ENCODE measurements at places on chromosomes 2 and 18.
A peak's percentile ranks its signal among the peaks of the same experiment; 100 is the strongest.

DNA sequence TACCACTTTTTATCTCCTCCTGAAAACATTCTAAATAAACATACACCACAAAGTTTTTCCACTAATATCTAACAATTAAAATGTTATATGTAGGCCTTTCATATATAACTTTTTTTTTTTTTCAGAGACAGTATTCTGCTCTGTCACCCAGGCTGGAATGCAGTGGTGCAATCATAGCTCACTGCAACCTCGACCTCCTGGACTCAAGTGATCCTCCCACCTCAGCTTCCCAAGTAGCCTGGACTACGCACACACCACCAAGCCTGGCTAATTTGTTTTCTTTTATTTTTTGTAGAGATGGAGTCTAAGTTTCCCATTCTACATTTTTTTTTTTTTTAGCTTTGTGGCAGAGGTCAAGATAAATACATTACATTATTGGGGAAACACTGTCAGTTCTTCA lies 1612.6 kb upstream of the NXPH2 start:
- DNase-seq, result peak; percentile 19

GRCh38 chr2:73970850-73971471 lies 13.7 kb upstream of the TET3 start:
- peak; percentile 44 for DNase-seq

GRCh38 chr2:143939626-143940330 lies 580.1 kb downstream of the ZEB2 start:
- DNase-seq, result peak; percentile 34

DNA sequence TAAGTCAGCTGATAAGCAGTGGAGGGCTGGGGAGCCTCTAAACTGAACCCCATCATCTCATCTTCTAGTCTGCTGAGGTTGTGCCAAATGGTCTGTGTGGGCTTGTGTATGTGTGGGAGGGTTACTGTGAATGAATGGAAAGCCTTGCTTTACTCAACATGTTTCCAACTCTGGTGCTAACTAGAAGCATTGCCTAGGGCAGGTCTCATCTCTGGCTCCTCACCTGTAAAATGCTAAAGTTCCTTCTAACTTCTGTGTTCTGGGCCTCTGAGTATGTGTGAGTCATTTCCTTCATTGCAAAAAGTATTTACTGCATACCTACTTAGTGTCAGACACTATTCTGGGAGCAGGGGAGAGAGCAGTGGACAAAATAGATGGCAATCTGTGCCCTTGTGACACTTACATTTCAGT lies 1.3 kb downstream of the LIPG start:
- DNase-seq, result peak; percentile 26

DNA sequence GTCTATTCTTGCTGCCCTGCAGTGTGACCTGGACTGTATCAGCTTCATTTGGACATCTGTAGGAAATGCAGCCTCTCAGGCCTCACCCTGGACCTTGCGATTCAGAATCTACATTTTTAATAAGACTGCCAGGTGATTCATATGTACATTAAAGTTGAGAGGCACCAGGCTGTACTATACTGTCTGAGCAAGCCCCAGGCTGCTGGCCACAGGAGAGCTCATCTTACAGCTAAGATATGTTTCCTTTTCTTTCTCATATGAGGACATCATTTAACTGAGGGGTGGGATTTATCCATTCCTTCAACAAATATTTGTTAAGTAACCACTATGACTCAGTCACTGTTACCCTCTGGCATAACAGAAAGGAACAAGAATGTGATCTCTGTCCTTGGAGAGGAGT lies 78.2 kb upstream of the GCFC2 start:
- no peak for DNase-seq

DNA sequence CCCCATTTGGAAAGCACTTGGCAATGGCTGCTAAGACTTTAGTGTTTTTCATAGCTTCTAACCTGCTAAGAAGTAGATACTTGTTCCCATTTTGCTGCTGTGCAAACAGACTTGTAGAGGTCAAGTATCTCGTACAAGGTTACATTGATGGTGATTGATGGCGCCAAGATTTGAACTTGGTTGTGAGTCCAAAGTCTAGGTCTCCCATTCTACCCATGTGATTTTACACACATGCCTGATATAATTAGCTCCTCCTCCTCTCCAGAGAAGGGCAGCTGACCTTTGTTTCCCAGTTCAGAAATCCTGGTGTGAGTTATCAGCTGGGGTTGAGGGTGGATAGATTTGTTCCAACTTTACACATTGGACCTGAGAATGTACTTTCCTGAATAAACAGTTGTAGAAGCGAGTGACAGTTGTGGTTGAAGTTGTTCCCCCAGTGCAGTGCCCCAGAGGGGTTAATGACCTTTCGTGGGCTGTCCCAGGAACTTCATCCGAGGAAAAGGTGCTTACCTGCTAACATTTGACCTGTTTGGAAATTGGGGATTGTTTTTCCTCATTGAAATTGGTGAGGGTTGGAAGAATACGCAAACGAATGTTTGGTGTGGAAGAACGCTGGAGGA lies 10.4 kb downstream of the TCF7L1 start:
- no peak for DNase-seq

- no peak for DNase-seq
These were observed 788.1 kb downstream of the TRIB2 start for GRCh38 chr2:13504808-13505207.

GRCh38 chr2:155412598-155412997 lies 714.1 kb downstream of the KCNJ3 start:
- DNase-seq, result no peak

DNA sequence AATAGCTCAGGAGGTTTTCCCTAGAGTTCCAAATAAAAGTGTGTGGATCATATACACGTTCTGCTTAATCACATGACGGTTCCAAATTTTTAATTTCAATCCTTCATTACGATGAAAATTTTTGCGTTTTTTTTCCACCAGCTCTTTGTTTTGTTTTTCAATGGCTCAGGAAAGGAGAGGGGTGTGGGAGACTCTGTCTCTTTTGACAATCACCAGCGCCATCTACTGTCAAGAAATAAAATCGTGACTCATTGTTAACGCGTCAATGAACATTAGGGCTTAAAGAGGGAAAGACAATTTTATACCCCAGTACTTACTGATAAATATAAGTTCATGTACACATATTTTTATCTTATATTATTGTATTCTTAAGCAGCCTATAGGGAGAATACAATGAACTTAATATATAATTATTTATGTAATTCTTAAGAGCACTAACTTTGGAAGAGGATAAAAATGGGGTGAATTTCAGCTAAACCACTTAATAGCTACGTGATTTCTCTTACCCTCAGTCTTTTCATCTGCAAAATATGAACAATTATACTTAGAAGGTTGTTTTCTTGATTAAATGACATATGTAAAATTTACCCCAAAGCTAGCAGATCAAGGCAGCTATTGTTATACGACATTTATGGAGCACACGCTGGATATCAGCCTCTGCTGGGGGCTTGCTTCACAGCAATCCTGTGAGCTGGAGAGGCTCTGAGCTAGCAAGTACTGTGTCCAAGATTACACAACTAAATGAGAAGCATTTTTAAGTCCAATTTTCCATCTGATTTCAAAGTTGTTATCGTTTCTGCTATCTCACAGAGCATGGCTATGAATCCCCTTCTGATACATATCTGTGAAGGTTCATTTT lies 47.4 kb upstream of the RMDN2 start:
- peak; percentile 71 for DNase-seq

- no peak for DNase-seq
These were observed 39.3 kb upstream of the NFATC1 start for GRCh38 chr18:79356435-79356834.

DNA sequence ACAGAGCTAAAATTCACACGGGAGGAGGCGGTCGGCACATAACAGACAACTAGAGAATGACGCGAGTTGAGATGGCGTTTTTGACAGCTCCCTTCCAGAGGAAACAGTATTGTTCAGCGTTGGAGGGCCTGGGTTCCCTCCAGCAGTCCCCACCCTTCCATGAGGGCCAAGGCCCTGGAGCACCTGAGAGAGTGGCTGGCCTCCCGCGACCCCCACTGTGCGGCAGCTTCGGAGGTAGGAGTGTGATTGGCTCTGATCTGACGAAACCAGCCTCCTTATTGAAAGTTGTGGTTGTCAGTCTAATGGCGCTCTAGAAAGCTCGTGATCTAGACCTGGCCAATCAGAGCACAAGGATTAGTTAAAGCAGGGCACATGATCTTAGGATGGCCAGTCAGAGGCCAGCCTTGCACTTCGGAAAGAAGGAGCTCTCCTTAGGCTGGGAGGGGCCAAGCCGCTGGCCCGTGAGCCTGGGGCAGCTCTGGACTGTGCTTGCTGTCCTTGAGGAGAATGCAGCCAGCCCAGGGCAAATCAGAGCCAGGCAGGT lies 104.5 kb upstream of the CELF4 start:
- DNase-seq, result no peak

DNA sequence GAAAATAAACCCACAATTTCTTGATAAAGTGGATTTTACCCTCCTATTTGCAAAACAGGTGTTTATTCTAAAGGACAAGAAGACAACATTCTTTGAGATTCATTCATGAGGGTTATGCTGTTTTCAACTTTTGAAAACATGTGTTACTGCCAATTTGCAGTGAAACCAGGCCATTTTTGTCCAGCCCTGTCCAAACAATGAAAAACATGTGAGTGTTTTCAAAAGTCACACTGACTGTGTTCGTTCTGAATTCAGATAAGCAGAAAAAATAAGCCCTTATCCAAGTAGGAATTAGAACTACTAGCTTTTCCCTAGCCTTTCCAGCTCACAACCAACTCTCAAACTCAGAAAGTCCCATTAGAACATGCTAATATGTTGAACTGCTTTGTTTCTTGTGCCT lies 148.1 kb upstream of the PID1 start:
- peak; percentile 55 for DNase-seq

GRCh38 chr2:216317831-216318520 lies 54.3 kb downstream of the MARCHF4 start:
- no peak for DNase-seq

- DNase-seq, result no peak
These were observed 9.8 kb upstream of the LBH start for GRCh38 chr2:30221531-30221930.

DNA sequence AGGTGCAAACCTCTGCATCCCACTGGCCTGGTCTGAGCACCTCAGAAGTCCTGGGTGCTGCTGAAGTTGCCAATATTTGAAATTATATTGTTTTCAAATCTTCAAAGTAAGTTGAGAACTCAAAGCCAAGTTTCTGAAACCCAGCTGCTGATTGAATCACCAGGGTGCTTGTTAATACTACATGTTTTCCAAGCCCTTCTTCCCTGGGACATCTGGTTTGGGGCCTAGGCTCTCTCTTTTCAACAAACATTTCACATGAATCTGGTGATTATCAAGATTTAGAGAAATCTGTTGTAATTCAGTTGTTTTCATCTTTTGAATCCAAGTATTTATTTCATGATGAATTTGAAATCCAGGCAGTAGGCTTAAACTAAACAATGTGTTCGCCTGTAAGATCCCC lies 24.4 kb downstream of the MLPH start:
- DNase-seq, result peak; percentile 66

GRCh38 chr2:163752267-163752666 lies 16.5 kb upstream of the FIGN start:
- DNase-seq, result no peak

- no peak for DNase-seq
These were observed 139.5 kb upstream of the NDUFV2 start for GRCh38 chr18:8962855-8963635.

DNA sequence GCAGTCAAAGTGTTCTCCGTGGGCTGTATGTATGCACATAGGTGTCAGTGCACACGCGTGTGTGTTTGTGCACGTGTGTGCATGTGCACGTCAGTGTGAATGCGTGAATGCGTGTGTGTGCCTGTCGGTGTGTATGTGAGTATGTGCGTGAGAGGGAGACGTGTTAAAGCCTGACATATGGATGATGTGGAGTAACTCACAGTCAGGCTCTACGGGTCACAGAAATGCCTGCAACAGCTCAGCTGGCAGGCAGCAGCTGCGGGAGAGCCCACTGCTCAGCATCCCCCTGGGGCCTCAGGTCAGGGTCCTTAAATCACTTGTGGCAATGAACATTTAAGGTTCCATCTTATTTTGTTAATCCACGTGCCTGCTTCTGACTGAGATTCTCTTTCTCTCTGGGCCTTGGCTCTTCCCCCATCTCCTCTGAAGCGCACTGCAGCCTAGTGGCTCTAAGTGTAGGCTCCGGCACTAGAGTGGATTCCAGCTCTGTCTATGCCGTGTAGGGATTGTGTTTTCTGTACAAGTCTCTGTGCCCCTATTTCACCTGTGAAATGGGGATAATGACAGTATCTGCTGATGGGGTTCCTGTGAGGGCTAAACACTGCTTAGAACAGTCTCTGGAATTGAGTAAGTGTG lies 63.0 kb downstream of the DYSF start:
- no peak for DNase-seq

GRCh38 chr18:75638776-75639471 lies 211.4 kb upstream of the SMIM21 start:
- DNase-seq, result peak; percentile 64

GRCh38 chr2:138028538-138028937 lies 64.3 kb downstream of the HNMT start:
- no peak for DNase-seq

DNA sequence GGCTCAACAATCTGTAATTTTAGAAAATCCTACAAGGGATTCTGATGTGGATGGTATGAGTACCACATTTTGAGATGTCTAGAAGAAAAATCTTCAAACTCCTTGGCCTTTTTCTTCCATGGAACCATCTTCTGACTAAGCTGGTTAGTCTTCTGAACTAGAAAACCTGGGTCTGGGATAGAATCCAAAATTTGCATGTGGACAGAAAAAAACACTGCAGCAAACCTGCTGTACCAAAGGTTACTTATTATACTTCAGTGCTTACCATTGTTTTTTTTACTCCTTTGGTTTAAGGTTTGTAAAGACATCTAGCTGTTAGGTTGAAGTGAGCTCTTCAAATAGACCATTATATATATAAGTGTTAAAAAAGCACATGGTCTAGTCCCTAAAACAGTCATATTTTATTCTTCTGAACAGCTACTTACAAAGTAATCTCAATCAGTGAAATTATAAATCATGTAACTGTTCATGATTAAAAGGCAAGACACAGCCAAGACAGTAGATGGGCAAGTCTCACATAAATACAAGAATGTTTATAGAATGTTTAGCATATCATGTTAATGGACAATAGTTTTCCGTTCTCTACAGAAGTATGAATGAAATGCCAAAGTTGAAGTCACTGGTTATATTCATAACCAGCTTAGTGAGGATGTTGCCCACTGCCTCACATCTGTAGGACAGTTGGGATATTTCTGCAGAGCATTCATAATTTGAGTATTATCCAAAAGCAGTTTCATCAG lies 85.5 kb downstream of the ORC4 start:
- peak; percentile 15 for DNase-seq

GRCh38 chr2:26449278-26450030 lies 28.5 kb downstream of the OTOF start:
- DNase-seq, result no peak
